ENCODE measurements at places on chromosomes 3 and 15. TPM values are rescaled to one million over a fixed set of nuclear protein-coding genes. Genes with fewer than 3 reads are reported as not detected.

DUOXA1 gene
- not detected for total RNA-seq

DNA sequence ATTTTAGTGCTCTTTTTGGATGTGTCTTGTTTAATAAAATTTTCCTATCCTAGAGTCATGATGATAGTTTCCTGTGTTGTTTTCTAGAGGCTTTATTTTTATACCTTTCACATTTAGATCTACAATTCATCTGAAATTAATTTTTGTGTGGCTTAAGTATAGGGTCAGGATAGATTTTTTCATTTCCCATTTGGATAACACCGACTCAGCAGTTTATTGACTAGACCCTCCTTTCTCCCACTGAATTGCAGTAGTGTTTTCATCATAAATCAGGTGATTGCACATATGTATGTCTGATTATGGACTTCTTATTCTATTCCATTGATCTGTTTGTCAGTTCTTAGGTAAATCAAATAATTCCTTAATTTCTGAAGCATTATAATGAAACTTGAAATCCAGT, 10.4 kb downstream of the PRR23A start:
- no peak for DNase-seq

GRCh38 chr15:48190932-48191573, 412 bp upstream of the CTXN2 start:
- peak; percentile 75 for DNase-seq

DNA sequence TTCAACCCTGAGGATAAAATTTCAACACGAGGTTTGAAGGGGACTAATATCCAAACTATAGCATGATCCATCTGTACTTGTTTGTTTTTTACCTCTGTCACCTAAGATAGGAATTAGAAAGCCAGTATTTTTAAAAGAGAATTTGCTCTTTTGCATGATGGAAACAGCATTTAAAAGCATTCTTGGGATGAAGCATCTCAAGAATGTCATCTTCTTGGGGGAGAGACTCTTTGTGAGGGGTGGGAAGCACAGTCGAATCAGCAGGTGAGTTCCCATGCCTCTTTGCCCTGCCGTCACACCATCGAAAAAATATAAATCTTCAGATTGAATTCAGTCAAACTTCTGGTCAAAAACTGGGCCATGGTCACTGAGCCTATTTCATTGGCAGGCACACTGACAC, 55.3 kb upstream of the BCHE start:
- DNase-seq: no peak

DNA sequence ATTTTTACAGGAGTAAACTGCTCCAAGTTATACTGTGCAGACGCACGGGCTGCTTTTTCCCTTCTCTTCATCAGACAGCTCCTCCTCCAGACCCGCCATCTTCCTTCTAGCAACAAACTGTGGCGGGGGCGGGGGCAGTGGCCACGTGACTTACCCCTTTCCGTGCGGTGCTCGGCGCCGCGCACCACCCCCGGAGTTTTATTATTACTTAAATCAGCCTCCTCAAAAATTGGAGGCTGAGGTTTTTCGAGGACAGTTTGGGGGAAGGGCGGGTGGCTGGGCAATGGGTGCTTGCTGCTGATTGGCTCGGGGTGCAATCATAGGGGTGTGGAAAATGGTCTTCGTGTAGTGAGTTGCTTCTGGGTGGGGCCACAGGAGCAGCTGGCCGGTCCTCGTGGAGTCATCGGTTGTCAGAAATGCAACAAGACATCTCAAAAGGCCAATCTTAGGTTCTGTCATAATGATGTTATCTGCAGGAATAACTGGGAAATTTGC, 77.1 kb upstream of the MFGE8 start:
- no peak for DNase-seq
